ENCODE measurements at places on chromosomes 7 and 10.

- no peak for DNase-seq
Observed at GRCh38 chr10:68496072-68496471, 24.3 kb upstream of the DNA2 start.

GRCh38 chr10:121036431-121036830 lies 185.3 kb downstream of the WDR11 start:
- no peak for DNase-seq

GRCh38 chr10:63267414-63268148 lies 134.5 kb downstream of the NRBF2 start:
- peak; percentile 38 for DNase-seq

- DNase-seq: no peak
Observed at GRCh38 chr10:43824934-43825333, 176.3 kb upstream of the ZNF32 start.

DNA sequence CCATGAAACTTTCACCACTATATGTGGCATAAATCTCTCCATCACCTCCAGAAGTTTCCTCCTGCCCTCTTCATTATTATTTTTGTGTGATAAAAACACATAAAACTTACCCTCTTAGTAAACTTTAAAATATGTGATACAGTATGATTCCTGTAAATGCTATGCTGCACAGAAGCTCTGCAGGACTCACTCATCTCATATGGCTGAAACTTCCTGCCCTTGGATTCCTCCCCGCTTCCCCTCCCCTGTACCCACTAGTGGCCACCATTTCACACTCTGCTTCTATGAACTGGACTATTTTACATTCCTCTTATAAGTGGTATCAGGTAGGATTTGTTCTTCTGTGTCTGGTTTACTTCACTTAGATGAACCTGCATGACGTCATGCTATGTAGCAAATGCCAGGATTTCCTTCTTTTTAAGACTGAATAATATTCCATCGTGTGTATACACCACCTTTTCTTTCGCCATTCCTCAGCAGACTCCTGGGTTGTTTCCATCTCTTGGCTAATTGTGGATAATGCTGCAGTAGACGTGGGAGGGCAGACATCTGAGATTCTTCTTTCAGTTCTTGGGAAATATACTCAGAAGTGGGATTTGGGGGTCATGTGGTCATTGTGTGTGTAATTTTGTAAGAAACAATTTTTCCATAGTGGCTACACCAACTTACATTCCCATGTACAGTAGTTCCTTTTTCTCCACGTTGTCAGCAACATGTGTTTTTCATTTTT lies 335.2 kb downstream of the SDK1 start:
- DNase-seq: no peak

- DNase-seq: no peak
Observed at GRCh38 chr7:84236398-84236797, 41.8 kb upstream of the SEMA3A start.

GRCh38 chr7:479115-479947 lies 40.3 kb downstream of the PDGFA start:
- DNase-seq: peak; percentile 34

GRCh38 chr7:97025130-97025499 lies 484 bp upstream of the DLX5 start:
- DNase-seq: no peak

DNA sequence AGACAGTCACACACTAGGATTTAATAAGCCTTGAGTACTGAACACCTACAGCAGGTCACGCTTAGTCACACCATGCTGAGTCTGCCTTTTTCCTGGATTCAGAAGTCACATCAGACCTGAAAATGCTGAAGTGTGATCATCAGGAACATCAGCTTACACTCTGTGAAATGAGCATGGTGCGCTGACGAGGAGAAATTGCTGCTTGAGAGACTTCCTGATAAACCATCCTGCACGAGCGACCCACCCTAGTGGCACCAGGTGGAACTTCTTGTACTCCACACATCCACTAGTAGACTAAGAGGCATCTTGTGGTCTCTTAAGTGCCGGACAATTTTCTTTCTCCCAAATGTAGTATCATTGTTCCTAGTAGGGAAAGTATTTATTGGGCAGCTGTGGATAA lies 51.8 kb upstream of the MRLN start:
- peak; percentile 17 for DNase-seq

- no peak for DNase-seq
Observed at GRCh38 chr10:29471544-29471859, 163.3 kb downstream of the SVIL start.

- no peak for DNase-seq
Observed at GRCh38 chr7:92155108-92155739, 20.9 kb upstream of the CYP51A1 start.

GRCh38 chr7:84025332-84025927 lies 169.2 kb downstream of the SEMA3A start:
- DNase-seq: no peak

- DNase-seq: no peak
Observed at GRCh38 chr7:139854803-139855497, 25.9 kb downstream of the TBXAS1 start.

- no peak for DNase-seq
Observed at GRCh38 chr7:1854866-1855724, 185.0 kb downstream of the ELFN1 start.

GRCh38 chr7:142836426-142836825 lies 18.4 kb upstream of the EPHB6 start:
- no peak for DNase-seq

DNA sequence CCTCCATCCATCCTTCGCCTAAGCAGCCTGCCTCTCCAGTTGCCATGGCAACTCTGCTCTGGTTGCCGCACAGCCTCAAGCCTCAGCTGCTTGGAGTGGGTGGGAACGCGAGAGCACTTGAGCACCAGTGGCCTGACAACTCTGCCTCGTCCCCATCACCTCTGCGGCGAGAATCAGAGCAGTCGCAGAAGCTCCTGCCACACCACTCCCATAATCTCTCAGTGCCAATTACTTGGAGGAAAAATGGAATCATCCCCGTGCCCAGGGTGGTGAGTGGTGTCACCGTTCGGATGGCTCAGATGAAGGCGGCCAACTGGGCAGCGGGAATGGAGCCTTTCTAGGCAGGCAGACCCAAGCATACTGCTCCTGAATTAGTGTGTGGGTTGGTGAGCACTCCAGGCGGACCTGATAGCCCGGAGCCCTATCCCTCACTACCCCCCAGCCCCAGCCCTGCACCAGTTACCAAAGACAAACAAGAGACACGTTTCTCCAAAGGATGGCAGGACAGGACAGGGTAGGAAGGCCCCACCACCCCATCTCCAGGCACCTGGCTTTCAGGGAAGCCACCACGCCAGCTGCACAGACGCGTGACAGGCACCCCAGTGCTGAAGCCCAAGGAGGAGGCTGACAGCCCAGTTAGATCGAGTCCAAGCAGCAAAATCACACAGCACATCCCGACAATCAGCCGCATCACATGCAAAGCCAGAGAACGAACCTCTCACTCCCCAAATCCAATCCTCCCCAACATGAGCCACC lies 335.4 kb downstream of the PTPRN2 start:
- DNase-seq: no peak

DNA sequence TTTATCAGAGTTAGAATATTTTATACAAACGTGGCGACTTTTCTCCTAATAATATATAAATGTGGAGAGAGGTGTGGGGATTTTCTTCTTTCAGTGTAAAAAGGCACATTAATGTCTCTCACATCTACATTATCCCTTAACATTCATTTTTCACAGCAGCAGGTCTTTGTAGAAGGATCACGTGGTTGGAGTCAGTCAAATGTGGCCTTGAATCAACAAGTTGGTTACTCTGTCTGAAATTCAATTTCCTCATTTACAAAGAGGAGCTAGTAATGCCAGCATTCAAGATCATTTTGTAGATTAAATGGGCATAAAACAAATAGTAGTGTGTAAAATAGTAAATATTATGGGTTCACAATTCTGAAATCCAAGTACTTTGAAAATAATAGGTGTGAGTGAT lies 183.1 kb upstream of the SEMA3E start:
- no peak for DNase-seq

- no peak for DNase-seq
Observed at GRCh38 chr10:133139551-133140065, 20.4 kb upstream of the KNDC1 start.

DNA sequence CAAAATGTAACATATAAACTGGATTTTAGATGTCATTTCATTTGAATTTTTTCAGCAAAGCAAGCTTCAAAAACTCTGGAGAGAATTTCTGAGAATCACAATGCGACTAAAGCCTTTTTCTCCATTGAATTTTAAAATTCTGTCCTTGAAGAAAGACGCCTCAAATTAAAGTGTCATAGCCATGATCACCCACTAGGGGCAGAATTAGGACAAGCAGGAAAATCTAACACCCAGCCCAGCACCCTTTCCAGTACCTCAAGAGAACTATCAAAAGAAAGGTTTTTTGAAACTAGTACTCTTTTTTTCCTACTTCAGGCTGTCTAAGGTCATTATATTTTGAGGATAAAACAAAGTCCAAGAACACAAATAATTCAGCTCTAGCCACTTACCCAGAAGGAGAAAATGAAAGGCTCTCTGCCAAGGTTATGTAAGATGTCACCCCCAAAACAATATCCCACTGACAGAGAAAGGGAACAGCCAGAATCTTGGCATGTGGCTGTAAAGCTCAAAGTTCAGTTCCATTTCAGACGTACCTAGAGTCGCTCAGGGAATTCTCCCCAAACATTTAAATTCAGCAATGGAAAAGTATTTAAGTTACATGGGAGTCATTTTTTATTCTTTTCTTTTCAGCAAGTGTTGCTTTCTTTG lies 299.4 kb downstream of the SNX13 start:
- peak; percentile 53 for DNase-seq

DNA sequence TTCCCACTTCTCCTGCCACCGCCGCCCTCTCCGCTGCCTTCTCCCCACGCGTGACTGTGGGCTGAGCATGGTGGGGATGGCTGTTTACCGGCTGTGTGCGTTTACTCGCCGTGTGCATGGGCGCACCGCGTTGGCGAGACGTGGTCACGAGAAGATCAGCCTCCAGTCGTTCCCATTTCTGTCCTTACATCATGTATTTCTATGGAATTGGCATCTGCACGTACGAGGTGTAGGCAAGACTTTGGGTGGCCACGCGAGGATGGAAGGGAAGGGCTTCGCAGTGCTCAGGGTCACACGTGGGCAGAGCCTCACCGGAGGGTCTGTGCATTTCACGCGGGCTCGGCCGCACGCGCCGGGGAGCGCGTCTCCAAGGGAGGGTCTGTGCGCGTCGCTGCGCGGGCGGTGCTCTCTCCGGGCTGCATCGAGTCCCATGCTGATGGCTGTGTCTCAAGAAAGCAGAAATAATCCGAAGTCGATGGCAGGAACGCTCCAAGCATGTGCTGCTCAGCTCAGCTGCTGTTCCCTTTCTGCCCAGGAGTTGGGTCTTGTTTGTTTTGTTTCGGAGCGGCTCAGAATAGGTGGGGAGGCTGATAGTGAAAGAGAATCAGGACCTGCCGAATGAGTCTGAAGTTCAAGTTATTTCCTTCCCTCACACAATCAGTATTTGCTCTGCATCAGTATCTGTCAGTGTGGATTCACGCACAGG lies 973 bp downstream of the CAMK1D start:
- DNase-seq: peak; percentile 80

GRCh38 chr10:97539523-97540200 lies 32.9 kb upstream of the ANKRD2 start:
- no peak for DNase-seq

DNA sequence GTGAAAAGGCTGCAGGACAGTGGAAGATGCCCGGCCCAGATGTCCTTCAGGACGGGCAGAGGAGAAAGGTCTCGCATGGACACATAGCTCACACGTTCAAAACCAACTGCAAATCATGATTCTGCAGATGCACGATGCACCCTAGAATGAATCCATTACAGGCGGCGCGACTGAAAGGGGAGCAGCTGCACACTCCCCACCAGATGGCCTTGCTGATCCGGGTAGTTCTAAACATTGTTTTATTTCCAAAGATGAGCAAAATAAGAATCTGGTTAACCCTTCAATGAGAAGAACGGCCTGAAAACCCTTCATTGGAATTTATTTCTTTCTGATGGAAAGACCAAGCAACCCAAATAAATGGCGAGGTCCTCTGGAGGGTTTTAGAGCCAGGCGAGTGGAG lies 33.8 kb downstream of the CHST15 start:
- no peak for DNase-seq

DNA sequence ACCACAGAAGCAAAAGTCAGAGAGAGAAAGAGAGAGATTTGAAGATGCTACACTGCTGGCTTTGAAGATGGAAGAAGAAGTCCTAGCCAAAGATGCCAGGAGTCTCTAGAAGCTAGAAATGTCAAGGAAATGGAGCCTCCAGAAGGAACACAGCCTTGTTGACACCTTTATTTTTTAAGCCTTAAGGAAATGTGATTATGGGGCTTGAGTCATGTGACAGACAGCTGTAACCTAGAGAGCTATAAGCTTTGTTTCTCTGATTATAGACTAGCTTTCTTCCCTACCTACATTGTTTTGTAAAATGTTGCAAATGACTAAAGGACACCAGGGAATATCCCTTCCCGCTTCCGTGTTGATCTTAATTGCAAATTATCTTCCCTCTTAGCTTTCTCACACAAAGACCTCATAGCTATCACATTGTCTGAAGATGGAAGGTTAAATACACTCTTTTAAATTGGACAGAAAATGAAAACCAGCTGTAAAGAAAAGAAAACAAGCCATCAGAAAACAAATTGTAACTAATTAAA lies 199.9 kb downstream of the ARHGAP12 start:
- DNase-seq: no peak

GRCh38 chr7:155922067-155922816 lies 110.0 kb upstream of the SHH start:
- DNase-seq: no peak

GRCh38 chr10:74770400-74770799 lies 56.0 kb upstream of the KAT6B start:
- no peak for DNase-seq

DNA sequence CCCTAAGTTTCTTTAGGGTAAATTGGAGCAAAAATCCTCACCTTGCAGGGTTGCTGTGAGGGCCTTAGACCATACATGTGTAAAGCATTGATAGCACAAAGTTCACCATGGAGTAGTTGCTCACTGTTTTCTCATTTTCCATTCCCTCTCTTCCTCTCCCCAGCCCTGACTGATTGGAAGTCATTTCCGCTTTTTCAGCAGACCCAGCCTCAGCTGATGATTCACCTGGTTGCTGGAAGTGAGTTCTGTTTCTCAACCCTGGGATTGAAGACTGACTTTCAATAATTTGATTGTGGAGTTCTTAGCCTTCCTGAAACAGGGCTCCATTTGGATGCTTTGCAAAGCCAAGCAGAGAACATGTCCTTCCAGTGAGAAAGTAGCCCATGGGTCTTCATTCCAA lies 107.0 kb downstream of the PLXNA4 start:
- no peak for DNase-seq

DNA sequence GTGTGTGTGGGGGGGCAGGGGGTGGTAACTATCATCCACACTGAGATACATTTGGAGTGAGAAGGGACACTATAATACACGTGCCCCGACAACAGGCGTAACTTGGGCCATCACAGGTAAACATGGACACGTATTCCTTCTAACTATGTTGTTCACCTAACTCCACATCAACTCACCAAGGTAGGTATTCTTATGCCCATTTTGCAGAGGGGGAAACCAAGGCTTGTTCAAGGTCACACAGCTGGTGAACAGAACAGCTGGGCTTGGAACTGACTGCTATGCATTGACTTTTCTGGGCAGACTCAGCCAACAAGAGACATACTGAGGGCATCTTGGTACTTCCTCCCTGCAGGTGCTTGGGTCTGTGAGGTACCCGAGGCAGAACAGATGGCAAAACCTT lies 170.1 kb downstream of the ADAM12 start:
- DNase-seq: no peak

All from RPMI8226 (cell line).